SHP77 treated with DMSO at 0.1 percent for 48 hours (cell line): ENCODE measurements at places on chromosomes 3 and 15.

DNA sequence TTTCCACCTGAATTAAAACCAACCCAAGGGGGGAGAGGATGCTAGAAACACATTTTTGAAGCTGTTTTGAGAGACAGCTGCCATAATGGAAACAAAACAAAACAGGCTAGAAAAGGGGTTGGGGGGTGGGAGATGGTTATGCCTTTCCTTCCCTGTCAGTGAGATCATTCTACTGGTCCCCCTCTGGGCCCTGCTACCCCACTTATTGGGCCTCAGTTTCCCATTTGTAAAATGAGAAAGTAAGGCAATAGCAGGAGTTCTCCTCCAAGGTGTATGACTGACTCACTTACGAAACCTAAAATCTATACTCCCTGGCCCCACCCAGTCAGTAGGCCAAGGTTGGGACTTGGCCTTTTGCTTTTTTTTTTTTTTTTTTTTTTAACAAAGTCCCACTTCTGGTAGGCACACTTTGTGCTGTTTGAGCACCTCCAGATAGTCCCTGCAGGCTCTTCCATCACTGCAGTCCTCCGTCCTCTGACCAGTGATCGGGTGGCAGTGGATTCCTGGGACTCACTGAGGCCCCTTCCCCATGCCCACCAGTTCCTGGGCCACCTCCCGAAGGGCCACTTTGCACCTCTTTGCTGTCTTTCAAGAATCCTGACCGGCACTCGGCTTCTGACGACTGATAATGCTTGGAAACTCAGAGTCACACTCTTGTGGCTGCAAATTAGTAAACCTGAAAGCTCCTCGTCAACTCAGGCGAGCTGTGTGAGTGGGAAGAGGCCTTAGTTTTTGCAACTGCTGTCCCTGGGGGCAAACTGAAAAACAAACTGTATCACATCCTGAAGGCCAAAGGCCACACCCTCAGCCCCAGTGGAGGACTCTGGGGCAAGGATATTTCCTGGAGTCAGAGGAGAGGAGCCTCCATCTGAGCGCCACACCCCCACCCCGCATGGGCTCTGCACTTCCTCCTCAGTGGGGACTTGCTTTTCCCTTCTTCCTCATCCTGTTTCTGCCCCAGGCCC lies 6.7 kb upstream of the PSTPIP1 start:
- DNase-seq = no peak

DNA sequence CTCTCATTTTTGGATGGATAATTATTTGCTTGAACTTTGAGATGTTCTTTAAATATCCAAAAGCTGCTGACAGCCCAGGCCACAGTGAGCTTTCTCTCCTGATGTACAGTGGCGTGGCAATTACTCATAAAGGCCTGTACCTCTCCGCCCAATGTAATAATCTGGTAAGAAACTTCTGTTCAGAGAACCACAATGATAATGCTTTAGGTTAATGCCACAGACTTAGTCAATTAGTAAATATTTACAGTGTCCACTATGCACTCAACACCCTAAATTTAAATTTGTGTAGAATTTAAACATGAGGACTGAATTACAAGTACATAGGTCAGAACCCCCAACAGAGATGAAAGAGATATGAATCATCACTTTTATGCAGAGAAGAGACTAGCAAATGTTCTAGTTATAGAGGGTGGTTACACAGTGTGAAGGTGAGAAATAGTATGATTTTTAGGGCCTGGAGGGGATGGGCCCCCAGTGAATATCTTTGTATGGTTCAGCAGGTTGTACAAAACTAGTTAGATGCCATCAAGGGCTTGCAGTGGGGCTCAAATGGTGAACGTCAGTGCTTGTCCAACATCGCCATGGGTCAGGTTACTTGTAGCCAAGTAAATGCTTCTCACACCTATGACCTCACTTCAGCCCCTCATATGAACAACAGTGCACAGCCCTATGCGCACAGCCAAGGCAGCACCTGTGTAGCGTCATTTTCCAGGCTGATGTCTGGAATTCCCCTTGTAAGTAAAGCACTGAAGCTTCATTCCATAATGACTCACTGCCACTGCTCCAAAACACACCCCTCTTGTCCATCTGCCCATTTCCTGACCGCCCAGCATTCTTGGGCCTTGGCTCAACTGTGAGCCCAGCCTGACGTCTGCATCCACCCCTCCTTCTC lies 13.3 kb downstream of the ABHD2 start:
- DNase-seq = peak; percentile 19

DNA sequence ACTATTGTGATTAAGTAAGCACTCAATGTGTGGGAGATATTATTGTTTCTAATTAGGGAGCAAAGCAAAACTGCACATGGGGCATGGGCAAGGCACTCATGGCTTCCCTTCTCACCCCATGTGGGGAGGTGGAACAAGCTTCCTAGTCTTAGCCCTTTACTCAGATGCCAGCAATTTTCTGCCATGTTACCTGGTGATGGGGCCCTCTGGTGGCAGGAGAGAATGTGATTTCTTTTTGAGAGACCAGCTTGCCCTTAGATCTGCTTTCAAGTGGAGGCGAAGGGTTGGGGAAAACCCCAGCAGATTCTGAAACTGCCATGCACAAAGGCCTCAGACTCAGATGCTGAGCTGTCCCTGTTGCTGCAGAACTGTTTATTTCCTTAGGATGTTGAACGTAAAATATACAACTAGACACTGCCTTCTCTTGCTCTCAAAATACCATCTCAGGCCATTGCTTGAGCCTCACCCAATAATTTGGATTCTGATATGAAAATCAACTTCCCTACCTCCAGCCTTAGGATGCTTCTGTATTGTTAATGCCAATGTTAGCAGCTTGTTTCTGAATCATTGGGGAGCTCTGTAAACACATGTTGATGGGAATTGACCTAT lies 130.2 kb upstream of the TPRG1 start:
- DNase-seq = peak; percentile 20

GRCh38 chr3:127078626-127079025 lies 95.7 kb downstream of the PLXNA1 start:
- DNase-seq = no peak

- no peak for DNase-seq
Measured at GRCh38 chr3:194937882-194938321, 252.2 kb downstream of the FAM43A start.

- DNase-seq = no peak
Measured at GRCh38 chr3:25665315-25666280, 891 bp upstream of the TOP2B start.

- DNase-seq = no peak
Measured at GRCh38 chr15:22810033-22810852, 23.8 kb downstream of the NIPA1 start.

DNA sequence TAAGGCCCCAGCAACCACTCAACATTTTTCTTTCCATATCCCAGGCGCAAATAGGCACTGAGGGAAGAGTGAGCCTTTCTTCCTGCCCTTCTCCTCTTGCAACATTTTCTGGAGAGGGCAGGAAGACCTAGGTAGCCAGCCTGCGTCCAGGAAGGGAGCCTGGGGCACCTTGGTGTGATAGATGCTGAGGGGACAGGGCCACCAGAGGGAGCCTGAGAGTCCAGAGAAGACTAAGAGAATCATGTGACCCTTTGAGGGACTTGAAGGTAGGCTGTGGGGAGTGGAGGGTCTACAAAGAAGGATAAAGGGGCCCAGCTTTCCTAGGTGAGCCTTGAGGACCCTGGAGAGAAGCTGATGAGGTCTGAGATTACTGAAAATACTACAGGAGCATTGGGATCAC lies 346.6 kb downstream of the CNTN6 start:
- no peak for DNase-seq

- no peak for DNase-seq
Measured at GRCh38 chr3:23761440-23761896, 44.3 kb upstream of the UBE2E1 start.

- DNase-seq = no peak
Measured at GRCh38 chr3:152738656-152739055, 96.3 kb upstream of the P2RY1 start.

- DNase-seq = no peak
Measured at GRCh38 chr3:48244461-48244860, 3.6 kb downstream of the ZNF589 start.

GRCh38 chr3:178443634-178444033 lies 92.6 kb upstream of the KCNMB2 start:
- DNase-seq = no peak

DNA sequence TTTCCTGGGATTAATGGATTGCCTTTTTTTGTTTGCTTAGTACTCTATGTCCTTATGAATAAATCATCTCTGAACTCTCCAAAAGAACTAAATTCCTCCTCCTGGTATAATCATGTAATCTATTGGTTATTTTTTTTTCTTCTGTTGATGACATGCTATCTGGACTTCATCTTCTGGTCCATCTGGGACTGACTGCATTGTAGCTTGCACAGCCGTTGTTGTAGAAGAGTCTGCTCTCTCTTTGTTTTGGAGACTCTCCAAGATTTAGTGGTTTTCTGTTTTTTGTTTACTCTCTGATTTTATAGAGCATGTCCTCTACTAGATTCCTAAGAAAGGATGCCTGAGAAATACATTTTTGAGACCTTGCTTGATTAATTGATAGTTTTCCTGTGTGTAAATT lies 19.1 kb downstream of the IREB2 start:
- DNase-seq = peak; percentile 11

GRCh38 chr3:182789371-182789770 lies 3.9 kb upstream of the ATP11B start:
- DNase-seq = no peak

- no peak for DNase-seq
Measured at GRCh38 chr15:25701721-25702465, 161.2 kb downstream of the ATP10A start.

GRCh38 chr3:51975852-51976549 lies 1.1 kb downstream of the ABHD14A start:
- DNase-seq = peak; percentile 21

GRCh38 chr3:132253262-132253878 lies 63.8 kb upstream of the ACP3 start:
- peak; percentile 7 for DNase-seq

GRCh38 chr3:63092515-63092914 lies 185.6 kb upstream of the SYNPR start:
- DNase-seq = no peak

DNA sequence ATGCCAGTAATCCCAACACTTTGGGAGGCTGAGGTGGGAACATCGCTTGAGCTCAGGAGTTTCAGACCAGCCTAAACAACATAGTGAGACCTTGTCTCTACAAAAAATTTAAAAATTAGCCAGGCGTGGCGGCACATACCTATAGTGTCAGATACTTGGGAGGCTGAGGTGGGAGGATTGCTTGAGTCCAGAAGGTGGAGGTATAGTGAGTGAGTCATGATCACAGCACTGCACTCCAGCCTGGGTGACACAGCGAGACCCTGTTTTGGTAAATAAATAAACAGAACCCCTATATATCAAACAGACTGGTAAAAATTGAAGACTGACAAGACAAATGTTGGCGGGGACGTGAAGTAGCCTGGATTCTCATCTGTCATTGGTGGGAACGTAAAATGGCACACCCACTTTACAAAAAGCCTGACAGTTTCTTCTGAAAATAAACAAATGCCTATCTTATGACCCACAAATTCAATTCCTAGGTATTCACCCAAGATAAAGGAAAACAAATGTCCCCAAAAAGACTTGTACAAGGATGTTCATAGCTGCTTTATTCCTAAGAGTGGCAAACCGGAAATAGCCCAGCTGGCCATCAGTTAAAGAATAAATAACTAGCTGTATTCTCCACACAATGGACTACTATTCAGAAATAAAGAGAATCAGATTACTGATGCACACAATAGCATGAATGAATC lies 47.0 kb upstream of the GK5 start:
- no peak for DNase-seq

DNA sequence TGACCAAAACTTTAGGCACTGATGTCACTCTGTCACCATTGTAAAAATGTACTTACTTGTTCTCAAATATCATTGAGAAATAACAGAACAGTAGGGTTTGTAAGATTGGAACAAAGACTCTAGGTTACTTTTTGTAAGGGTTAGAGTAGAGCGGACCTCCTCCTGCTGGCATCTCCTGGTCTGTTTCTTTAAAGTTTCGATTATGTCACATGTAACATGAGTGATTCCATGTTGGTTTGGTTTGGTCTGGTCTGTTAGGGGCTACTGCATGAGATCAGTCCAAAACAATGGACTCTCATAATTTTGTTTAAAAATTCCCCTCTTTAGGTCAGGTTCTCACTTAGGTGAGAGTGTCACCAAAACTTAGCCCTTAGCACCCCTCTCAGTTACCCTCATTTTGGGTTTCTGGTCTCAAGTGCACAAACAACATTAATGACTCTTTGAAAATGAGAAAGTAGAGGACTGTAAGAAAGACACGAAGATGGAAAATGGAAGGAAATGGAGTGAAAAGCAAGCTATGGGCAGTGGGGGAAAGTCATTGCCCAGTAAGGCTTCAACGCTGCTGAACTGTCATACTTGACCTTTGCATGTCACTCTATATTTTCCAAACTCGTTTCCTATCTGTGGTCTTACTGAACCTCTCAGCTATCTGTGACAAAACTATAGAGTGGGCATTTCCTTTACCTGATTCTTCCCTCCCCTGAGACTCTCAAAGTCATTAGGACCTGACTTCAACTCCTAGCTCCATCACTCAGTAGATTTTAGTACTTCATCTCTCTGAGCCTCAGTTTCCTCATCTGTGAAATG lies 52.7 kb downstream of the LDHAL6B start:
- DNase-seq = no peak

DNA sequence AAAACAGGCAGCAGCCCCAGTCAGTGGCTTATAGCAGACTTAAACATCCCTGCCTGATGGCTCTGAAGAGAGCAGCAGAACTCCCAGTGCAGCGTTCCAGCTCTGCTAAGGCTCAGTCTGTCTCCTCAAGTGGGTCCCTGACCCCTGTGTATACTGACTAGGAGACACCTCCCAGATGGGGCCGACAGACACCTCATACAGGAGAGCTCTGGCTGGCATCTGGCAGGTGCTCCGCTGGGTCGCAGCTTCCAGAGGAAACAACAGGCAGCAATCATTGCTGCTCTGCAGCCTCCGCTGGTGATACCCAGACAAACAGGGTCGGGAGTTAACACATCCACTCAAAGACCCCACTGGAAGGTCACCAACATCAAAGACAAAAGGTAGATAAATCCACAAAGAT lies 93.5 kb downstream of the RFX7 start:
- DNase-seq = no peak
